ENCODE measurements at places on chromosomes 13 and 19.
A peak's percentile ranks its signal among the peaks of the same experiment; 100 is the strongest.

- no peak for DNase-seq
- no peaks in the 10 kb centered on the region for H3K4me1 ChIP-seq
- H3K27me3 ChIP-seq, result peaks cover 44% of the 10 kb centered on the region
- H3K36me3 ChIP-seq, result no peaks in the 10 kb centered on the region
Observed at GRCh38 chr13:44045180-44045562, 165.5 kb downstream of the LACC1 start.

- no peak overlapping the region for H3K27ac ChIP-seq
- no peak overlapping the region for H3K4me3 ChIP-seq
- DNase-seq, result no peak
- H3K36me3 ChIP-seq, result no peaks in the 10 kb centered on the region
- peaks cover 2% of the 10 kb centered on the region for H3K4me1 ChIP-seq
Observed at GRCh38 chr13:75494491-75494890, 12.5 kb upstream of the TBC1D4 start.

- H3K36me3 ChIP-seq, result no peaks in the 10 kb centered on the region
- DNase-seq, result no peak
- no peak overlapping the region for H3K4me3 ChIP-seq
- no peaks in the 10 kb centered on the region for H3K4me1 ChIP-seq
- peak overlapping the region; percentile 25 for H3K27ac ChIP-seq
- peaks cover 43% of the 10 kb centered on the region for H3K27me3 ChIP-seq
Observed at GRCh38 chr13:113564331-113565023, 20.1 kb upstream of the TFDP1 start.

DNA sequence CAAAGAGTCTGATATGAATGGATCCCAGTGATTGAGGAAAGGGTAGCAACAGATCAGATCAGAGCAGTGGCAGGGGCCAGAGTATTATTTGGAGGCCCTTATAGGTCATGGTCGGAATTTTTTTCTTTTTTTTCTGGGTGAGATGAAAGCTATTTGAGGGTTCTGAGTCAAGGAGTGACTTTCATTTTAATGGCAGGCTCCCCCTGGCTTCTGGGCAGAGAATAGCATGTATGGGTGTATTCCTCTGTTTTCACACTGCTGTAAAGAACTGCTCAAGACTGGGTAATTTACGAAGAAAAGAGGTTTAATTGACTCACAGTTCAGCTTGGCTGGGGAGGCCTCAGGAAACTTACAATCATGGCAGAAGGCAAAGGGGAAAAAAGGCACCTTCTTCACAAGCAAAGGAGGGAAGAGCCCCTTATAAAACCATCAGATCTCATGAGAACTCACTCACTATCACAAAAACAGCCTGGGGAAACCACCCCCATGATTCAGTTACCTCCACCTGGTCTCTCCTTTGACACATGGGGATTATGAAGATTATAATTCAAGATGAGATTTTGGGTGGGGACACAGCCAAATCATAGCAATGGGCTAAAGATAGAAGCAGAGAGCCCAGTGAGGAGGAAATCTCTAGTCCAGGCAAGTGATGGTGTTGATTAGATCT is 3.0 kb upstream of the SLC6A16 start:
- DNase-seq, result no peak
- H3K27me3 ChIP-seq, result no peaks in the 10 kb centered on the region
- H3K4me3 ChIP-seq, result no peak overlapping the region
- peaks cover 46% of the 10 kb centered on the region for H3K4me1 ChIP-seq

DNA sequence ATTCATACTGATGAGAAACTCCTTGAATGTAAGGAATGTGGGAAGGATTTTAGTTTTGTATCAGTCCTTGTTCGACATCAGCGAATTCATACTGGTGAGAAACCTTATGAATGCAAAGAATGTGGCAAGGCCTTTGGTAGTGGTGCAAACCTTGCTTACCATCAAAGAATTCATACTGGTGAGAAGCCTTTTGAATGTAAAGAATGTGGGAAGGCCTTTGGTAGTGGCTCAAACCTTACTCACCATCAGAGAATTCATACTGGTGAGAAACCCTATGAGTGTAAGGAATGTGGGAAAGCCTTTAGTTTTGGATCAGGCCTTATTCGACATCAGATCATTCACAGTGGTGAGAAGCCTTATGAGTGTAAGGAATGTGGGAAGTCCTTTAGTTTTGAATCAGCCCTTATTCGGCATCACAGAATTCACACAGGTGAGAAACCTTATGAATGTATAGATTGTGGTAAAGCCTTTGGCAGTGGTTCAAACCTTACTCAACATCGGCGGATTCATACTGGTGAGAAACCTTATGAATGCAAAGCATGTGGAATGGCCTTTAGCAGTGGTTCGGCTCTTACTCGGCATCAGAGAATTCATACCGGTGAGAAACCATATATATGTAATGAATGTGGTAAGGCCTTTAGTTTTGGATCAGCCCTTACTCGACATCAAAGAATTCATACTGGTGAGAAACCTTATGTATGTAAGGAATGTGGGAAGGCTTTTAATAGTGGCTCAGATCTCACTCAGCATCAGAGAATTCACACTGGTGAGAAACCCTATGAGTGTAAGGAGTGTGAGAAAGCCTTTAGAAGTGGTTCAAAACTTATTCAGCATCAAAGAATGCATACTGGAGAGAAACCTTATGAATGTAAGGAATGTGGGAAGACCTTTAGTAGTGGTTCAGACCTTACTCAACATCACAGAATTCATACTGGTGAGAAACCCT is 26.6 kb downstream of the ZNF345 start:
- H3K4me1 ChIP-seq, result no peaks in the 10 kb centered on the region
- no peak overlapping the region for H3K4me3 ChIP-seq
- no peaks in the 10 kb centered on the region for H3K27me3 ChIP-seq
- DNase-seq, result no peak
- peaks cover 7% of the 10 kb centered on the region for H3K36me3 ChIP-seq

DNA sequence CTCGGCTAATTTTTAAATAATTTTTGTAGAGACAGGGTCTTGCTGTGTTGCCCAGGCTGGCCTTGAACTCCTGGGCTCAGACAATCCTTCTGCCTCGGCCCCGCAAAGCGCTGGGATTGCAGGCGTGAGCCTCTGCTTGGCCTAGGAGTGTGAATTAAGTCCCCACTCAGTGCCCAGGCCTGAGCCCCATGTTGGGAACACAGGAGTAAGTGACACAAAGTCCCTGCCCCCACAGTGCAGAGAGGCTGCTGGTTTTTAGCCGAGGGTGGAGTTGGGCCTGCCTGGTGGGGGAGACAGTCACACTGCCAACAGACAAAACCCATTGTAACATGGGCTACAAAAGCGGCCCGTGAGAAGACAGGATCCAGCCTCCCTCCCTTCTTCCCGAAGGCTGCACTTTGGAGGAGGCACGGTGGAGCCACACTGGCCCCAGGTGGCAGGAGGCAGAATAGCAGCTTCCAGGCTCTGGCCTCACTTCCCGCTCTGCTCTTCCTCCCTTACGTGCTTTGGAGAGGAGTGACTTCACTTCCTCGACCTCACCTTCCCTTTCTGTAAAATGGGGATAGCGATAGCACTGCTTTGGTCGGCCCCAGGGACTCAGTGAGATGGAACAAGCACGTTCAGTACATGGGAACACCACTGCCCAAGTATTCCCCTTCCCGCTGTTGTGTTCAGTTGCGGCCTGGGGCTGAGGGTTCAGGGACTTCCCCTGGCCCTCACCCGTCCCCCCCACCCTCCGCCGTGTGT is 15.2 kb upstream of the EHD2 start:
- H3K36me3 ChIP-seq, result peaks cover 6% of the 10 kb centered on the region
- DNase-seq, result peak; percentile 31
- no peaks in the 10 kb centered on the region for H3K27me3 ChIP-seq
- H3K4me1 ChIP-seq, result peaks cover 6% of the 10 kb centered on the region
- H3K27ac ChIP-seq, result no peak overlapping the region
- no peak overlapping the region for H3K4me3 ChIP-seq

- H3K4me1 ChIP-seq, result no peaks in the 10 kb centered on the region
- peaks cover 2% of the 10 kb centered on the region for H3K36me3 ChIP-seq
- peaks cover 3% of the 10 kb centered on the region for H3K27me3 ChIP-seq
- no peak for DNase-seq
- H3K27ac ChIP-seq, result no peak overlapping the region
Observed at GRCh38 chr19:7722231-7722651, 9.7 kb downstream of the CLEC4G start.

- no peak for DNase-seq
- peaks cover 10% of the 10 kb centered on the region for H3K27me3 ChIP-seq
- peaks cover 39% of the 10 kb centered on the region for H3K4me1 ChIP-seq
- H3K4me3 ChIP-seq, result no peak overlapping the region
- peaks cover 2% of the 10 kb centered on the region for H3K36me3 ChIP-seq
Observed at GRCh38 chr13:45300190-45300985, 40.6 kb downstream of the TPT1 start.

DNA sequence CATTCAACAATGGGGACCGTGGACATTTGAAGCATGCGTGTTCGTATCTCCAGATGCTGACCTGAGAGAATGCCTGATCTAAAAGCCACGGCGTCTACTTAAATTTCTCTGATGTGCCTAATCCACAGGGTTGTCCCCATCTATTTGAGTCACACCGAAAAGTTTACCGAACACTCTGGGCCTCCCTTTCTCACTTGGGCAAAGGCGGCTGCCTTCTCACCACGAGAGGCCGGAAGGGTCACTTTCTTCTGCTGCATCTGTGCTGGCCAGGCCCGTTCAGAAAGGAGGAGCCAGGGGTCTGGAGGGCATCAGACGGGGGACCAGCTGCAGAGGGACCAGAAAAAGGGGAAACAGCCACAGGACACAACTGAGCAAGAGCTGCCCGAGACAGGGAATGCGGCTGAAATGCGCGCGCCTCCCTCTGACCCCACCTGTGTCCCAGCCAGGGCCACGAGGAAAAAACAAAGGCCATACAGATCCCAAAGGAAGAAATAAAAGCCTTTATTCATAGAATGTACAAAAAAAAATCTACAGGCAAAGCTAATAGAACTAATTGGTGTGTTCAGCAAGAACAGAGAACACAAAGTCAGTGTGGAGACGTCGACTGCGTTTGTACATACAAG is 71.3 kb upstream of the C13orf46 start:
- no peak for DNase-seq
- no peak overlapping the region for H3K4me3 ChIP-seq
- peaks cover 62% of the 10 kb centered on the region for H3K36me3 ChIP-seq

DNA sequence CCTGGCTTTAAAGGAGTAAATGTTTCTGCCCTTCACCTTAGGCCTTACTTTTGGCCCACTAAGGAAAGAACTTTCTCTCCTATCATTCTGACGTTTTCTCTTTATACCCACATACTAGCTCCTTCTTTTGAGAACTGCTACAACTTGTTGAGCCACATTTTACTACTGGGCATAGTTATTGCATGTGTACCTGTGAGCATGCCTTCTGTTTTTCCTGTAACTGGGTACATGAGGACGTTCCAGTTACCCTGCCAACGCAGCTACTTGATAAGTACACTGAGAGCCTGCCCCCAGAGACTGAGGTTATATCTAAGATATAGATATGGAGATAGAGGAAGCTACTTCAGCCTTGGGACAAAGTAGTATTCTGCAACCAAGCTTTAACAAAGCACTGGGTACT is 3.5 kb downstream of the CCDC169 start:
- no peak overlapping the region for H3K27ac ChIP-seq
- no peak for DNase-seq
- H3K4me1 ChIP-seq, result no peaks in the 10 kb centered on the region
- H3K4me3 ChIP-seq, result no peak overlapping the region

- DNase-seq, result no peak
- H3K27me3 ChIP-seq, result no peaks in the 10 kb centered on the region
- H3K4me1 ChIP-seq, result peaks cover 10% of the 10 kb centered on the region
- peaks cover 8% of the 10 kb centered on the region for H3K36me3 ChIP-seq
Observed at GRCh38 chr13:100525453-100526317, 62.9 kb downstream of the GGACT start.

DNA sequence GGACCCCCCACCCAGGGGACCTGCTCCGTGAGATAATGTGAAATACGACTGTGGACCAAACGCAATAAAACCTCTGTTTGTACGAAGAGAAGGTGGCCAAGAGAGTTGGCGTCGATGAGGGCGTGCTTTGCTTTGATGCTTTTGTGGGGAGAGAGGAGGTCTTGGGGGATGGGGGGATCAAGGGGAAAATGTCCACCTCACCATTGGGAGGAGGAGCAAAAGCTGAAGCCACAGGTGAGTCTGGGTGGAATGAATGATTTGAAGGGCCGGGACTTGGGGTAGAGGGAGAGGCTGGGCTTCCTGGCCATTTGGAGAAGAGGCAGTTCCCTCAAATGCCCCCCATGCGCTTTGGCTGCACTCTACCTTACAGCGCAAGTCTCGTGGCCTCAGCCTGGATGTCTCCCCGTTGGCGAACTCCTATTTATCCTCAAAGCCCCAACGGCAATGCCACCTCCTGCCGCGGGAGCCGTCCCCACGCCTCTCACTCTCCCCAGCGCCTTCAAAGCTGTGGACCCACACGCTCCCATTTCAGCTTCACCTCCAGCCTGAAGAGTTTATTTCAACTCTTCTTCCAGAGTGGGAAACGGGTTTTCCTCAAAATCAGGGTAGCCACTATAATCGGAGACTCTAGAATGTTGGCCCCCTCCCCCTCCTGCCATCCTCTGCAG is 795 bp upstream of the ABCA7 start:
- peaks cover 61% of the 10 kb centered on the region for H3K36me3 ChIP-seq
- peaks cover 47% of the 10 kb centered on the region for H3K4me1 ChIP-seq
- H3K4me3 ChIP-seq, result peak overlapping the region; percentile 97
- H3K27ac ChIP-seq, result peak overlapping the region; percentile 83
- H3K27me3 ChIP-seq, result no peaks in the 10 kb centered on the region
- no peak for DNase-seq

GRCh38 chr19:13969897-13970296 is 17.6 kb downstream of the DCAF15 start:
- H3K4me3 ChIP-seq, result no peak overlapping the region
- DNase-seq, result no peak
- peaks cover 24% of the 10 kb centered on the region for H3K36me3 ChIP-seq
- H3K27me3 ChIP-seq, result no peaks in the 10 kb centered on the region
- H3K27ac ChIP-seq, result peak overlapping the region; percentile 25

DNA sequence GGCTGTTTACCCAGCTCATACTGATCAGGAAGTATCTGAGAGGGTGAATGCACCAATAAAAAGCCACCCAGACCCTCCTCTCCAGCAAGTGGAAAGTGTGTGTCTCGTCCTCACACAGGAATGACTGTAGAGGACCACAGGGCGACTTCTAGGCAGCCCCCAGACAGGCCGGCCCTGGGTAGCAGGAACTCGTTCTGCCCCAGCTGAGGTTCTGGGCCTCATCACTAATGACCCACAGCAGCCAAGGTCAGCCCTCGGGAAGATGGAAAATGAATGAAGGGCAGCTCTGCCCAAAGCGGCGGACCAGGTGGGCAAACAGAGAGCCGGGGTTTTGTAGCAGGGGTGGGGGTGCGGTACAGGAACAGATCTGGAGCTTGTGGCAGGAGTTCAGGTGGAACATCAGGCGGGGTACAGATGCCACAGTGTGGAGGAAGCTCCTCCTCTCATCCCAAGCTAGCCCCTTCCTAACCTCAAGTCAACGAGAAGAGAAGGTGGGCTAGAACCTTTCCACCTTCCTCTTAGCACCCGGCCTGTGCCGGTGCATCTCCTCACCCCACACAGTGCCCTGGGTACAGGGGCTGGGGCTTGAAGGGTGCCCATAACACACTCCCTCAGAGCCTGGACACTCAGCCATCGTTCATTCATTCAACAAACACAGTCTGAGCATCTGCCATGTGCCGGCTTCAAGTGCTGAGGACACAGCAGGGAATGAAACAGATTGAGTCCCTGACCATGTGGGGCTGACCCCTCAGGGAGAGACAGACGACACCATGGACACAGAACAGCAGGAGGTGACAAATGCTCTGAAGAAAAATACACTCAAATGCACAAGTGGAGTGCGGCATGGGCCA is 36.2 kb downstream of the RFX2 start:
- H3K36me3 ChIP-seq, result peaks cover 12% of the 10 kb centered on the region
- H3K4me3 ChIP-seq, result no peak overlapping the region
- peaks cover 32% of the 10 kb centered on the region for H3K27me3 ChIP-seq
- H3K4me1 ChIP-seq, result peaks cover 8% of the 10 kb centered on the region
